ENCODE measurements at places on chromosomes 6 and 20.

DNA sequence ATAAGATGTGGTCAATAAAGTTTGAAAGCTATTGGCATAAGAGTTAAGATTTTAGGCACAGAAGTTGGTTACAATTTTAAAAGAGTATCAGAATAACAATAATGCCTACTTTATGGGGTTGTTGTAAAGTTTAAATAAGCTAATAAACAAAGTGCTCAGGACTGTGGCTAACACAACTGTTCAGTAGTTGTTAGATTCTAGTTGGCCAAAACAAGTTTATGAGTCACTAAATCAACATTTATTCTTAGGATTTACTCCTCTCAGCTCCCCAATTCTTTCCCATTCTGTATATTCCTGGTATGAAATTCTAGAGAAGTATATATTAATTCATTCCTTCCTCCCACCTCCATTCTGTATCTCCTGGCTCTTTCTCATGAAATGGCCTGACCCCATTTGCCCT lies 14.5 kb downstream of the RMND1 start:
- no peak for DNase-seq

DNA sequence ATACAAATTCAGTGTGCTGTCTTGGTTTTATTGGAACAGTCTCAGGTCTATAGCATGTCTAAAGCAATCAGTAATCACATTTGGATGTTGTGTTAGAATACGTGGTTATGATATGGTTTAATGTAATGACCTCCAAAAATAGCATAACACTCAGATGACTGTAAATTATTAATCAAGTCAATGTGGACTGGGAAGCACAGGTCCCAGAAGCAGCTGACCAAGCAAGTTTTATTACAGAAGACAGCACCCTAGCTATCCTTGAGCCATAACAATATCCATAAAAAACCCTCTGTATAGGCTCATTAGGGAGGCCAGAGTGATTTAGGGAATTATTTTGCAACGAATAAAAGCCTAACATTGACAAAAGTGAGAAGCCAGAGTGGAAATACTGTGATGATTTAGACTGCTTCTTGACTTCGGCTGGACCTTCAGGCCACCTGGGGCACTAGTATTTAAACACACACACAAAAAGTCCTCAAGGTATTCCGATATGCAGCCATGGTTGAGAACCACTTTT lies 66.9 kb downstream of the RSPH3 start:
- DNase-seq = no peak

DNA sequence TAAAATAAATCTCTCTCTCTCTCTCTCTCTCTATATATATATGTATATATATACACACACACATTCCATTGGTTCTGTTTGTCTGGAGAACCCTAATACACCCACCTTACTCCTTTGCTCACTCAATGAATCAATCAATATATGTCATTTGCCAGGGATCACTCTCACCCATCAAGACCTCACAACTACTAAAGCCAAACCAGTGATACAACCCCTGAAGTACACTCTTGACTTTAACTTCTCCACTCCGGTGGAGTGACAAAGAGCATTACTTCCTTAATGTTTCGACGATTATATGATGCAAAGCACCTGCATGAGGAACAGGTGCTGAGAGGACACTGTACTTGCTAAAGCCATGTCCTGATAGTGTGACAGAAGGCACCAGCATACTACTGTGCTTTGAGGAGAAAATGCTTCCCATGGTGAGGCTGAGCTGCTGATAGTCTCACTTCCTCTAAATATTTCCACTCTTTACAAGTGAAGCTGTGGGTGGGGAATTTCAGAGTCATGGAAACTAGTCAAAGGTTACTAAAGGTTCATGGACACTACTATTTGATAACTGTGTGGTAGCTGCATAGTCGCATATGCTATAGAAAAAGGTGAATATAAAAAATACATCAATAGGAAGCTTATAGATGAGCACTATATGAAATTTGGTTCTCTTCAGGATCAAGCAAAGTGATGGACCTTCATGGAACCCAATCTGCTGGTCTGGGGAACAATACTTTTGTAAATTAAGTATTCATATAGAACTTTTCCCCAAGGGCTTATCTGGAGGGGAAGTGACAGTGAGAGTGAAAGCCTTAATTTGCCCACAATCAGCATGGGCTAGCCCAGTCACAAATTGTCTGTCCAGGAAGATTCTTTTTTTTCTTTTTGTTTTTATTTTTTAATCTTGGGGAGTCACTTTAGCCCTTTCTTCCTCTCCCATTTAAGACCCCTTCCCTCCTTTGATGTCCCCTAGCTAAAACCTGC lies 141.9 kb upstream of the NEDD9 start:
- DNase-seq = no peak

DNA sequence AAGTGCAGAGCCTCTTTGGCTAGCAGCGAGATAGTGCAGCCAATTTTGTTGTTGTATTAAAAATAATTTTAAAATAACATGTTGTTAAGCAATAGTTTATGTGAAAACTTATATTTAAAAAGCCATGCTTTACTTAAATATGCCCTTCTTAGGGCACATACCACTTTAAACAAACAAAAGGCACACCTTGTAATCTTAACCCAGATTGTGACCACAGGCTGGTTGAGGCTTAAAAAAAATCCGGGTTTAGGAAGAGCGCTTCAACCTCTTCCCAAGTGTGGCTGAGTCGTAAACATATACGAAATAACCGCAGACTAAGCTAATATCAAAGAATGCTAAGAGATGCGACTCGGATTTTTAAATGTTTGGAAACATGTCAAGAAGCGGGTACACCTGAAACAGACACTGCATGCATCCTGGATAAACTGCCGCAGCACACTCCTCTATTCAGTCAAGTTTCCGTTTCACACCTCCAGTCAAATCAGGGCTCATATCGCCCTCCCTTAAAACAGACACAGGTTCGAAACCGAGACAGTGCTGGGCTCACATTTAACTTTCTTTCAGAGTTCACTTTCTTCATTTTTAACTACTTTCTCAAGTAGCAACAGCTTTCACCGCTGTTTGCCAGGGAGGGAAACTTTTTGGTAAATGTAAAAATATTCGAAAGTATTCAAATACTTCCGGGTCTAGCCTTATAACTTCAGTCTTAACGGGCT lies 1.5 kb downstream of the DEK start:
- DNase-seq = no peak

DNA sequence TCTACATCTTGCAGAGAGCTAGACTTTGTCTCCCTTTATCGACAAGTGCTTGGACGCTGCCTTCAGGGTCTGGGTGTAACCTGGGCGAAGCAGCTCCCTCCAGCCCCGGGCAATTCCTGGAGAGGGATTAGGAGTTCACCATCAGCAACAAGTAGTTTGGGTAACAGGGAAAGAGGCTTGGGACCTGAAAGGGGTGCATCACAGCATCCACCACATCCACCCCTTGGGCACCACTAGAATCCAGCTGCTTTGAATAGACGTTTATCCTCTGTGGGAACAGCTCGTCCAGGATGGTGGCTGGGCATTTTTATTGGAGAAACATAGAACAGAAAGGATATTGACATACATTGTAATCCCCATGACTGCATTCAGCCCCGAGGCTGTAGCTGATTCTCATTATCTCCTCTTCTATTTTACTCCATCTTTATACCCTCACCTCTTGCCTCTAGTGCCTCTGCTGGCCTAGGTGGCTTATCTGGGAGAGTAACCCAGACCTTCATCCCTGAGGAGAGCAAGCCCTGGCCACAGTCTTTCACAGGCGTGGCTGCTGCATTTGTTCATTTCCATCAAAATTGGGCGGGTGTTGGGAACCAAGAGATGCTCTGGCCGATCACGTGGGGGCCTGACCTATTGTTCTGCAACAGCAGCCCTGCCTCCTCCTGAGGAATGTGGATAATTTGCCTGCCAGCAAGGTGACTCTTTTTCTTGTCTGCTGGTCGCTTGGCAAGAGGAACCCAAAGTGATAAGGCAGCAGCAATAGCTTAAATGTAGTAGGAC lies 109.2 kb upstream of the RALGAPA2 start:
- no peak for DNase-seq

DNA sequence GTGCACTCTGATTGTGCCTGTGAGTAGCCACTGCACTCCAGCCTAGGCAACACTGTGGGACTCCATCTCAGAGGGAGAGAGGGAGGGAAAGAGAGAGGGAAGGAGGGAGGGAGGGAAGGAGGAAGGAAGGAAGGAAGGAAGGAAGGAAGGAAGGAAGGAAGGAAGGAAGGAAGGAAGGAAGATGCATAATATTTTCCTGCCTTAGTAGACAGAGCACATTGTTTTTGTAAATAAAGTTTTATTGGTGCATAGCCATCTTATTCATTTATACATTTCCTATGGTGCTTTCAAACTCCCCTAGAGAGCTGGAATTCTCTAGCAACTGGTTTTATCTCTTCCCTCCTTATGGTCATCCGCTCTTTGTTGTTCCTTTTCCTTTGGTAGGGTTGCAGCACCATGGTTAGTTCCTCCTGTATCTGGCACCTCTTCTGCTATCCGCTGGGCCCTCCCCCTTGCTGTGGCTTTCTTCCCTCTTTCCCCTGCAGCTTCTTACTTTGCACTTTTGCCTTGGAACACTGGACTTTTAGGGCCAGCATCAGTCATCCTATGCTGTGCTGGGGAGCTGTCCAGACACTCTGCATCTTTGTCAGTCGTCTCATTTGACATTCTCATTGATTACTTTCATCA lies 20.2 kb downstream of the GPR6 start:
- DNase-seq = no peak

DNA sequence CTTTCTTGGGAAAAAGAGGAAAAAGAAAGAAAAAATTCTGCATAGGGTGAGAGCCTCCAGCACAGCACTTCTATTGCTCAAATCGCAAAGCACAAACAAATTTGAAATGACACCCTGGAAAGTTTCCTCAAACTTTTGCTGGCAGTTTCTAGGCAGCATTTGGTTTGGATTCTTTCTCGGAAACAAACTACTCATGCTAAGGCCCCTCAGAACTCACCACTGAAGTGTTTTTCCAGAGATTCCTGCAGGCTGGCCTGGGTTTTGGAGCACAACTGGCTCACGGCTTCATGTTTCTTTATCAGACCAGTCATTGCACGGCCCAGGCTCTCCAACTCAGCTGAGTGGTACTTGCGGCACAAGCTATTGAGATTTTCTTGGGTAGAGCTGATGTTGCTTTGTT lies 237.8 kb downstream of the SYNE1 start:
- DNase-seq = no peak

- DNase-seq = no peak
These were observed 93.3 kb downstream of the UTRN start for GRCh38 chr6:144378437-144378836.

DNA sequence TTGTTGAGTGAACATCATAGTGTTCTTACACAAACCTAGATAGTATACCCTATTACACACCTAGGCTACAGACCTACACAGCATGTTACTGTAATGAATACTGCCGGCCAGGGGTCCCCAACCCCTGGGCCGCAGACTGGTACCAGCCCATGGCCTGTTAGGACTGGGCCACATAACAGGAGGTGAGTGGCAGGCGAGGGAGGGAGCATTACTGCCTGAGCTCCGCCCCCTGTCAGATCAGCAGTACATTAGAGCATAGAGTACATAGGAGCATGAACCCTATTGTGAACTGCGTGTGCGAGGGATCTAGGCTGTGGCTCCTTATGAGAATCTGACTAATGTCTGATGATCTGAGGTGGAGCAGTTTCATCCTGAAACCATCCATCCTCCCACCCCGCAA lies 126.3 kb downstream of the PRND start:
- DNase-seq = no peak
